ENCODE measurements at places on chromosomes 3 and 15.

DNA sequence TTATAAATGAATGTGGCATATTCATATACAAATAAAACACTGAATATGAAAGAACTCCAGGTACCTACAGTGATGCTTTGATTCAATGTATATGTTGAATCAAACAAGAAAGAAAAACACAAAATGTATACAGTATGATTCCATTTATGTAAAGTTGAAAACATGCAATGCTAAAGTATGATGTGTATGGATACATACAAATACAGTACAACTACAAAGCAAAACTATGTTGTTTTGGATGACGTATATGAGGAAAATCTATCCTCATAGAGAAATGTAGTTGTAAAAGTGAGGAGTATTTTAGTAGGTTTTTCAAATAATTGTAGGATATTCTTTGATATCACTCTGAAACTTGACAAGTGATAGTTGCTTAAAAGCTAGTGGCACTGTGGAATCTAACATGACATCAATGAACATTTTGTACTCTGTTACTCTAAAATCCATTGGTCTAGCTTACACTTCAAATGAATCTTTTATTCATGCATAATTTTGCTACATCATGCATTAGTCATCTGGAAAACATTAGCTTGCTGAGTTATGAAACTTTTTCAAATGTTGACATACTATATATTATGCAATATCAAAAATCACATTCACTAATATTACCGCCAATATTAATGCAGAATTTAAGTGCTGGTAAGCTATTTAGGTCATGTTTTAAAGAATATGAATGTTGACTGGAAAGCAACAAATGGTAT lies 278.1 kb upstream of the CHRNA7 start:
- DNase-seq = no peak

GRCh38 chr3:104738271-104738670 lies 628.4 kb upstream of the ALCAM start:
- DNase-seq = no peak

- no peak for DNase-seq
These were observed 29.4 kb downstream of the GAP43 start for GRCh38 chr3:115652738-115653137.

DNA sequence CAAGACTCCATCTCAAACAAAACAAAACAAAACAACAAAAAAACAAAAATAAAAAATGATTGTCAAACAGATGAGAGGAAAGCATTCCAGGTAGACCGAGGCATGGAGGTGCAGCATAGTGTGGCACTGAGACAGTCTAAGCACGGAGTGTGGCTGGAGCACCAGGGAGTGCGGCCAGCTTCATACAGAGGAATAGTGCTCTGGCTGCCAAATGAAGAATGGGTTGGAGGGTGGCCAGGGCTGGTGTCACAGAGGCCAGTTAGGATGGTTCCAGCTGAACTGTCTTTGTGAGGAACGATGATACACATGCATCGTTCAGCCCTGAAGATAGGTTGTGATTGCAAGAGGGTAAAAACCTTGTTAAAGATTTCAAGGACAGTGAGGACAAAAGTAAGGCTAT lies 28.3 kb downstream of the MITF start:
- DNase-seq = no peak

DNA sequence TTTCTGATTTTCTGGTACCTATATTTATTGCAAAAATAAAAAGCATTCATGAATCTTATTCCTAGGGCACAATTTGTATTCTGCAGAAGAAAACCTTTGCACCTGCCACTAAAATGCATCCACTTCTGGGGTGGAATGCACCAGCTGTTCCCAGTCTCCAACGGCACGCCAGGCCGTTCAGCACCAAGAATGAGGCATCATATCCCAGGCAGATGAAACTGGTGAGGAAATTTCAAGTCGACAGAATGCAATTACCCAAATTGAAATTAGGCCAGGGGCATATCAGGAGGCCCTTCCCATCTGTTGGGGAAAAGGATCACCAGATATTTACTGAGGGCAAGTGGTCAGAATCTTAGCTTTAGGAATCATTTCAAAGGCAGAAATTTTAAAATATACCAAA lies 13.6 kb upstream of the RBMS3 start:
- no peak for DNase-seq

DNA sequence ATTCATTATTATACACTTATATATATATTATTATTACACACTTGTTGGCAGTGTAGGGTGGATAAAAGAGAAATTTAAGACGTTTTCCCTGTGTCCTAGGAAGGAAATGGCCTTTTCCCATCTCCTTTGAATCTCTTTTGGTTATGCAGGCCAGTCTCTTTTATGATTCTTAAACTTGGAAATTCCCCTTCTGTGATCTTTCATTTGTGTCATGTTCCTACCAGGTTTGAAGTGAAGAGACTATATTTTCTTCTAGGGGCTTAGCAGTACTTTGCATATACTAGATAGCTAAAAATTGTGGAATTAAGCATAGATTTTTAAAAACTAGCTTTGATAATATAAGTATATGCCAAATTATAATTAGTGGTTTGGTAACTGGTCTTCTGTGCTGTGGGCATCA lies 58.5 kb downstream of the BBX start:
- no peak for DNase-seq

- DNase-seq = no peak
These were observed 11.1 kb downstream of the SIAH2 start for GRCh38 chr3:150751781-150752263.

DNA sequence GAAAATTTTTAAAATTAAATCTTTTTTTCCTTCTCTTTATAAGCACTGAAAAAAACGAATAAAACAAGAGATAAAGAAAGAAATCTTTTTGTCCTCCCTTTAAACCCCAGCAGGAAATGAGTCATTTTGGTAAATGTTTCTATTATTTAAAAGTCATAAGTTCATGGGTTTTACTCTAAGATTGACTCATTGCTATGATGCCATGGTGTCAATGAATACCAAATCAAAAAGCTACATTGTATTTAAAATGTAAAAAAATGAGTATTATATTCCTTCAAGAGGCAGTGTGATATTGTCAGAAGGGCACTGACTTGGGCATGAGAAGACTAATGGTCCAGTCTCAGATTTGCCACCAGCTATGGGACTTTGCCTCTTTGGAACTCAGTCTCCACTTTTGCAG lies 303.4 kb upstream of the DNAJC19 start:
- no peak for DNase-seq

DNA sequence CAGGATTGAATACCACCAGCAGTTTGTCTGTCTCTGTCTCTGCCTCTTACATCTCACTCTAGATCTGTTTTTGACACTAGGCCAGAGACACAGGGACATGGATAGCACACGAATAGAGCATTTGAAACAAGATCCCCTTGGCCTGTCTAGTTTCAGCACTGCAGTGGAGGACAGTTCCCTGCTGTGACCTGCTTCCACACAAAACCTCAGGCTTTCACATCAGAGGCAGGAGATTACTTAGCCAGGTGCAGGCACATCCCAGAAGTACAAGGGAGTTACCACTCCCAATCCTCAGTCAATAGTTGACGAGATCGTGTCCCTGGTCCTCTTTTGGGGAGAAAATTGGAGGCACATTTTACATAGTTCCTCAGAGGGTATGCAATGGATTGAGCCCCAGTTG lies 34.0 kb upstream of the CCK start:
- peak; percentile 10 for DNase-seq

- no peak for DNase-seq
These were observed 72.2 kb downstream of the TOP2B start for GRCh38 chr3:25592510-25592968.

- DNase-seq = no peak
These were observed 189.8 kb downstream of the PLCL2 start for GRCh38 chr3:17074559-17074958.

DNA sequence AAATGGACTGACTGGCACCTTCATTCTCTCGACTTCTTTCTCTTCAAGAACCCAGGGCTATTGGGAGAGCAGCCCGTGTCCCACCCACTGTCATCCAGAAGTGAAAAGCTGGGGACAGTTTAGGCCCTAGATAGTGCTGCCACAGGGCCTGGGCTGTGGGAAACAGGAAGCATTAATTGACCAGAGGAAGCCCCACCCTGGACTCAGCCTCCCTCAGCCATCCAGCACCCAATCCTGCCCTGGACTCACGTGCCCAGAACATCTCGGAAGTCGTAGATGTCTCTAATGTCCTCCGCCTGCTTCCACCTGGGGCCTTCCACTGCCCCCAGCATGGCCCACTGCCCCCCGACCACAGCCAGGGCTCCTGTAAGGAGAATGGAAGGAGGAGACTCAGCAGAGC lies 2.3 kb downstream of the CAMK1 start:
- no peak for DNase-seq

DNA sequence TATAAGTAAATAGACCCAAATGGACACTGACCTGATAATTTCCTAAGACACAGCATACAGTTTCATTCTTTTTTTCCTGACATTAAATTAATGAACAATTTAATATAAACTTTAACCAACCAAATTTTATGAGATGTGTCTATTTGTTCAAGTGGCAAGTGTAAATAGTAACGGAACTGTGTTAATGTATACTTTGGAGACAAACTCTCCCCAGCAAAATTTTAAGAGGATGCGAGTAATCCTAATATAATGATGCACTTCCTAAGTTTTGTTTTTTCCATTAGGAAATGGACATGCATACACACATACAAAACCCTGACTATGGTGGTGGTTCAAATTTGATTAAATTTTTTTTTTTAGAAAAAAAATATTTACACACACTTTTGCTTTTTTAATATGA lies 38.5 kb upstream of the MYH15 start:
- no peak for DNase-seq

GRCh38 chr3:169676925-169677537 lies 13.5 kb upstream of the MECOM start:
- DNase-seq = no peak

- DNase-seq = no peak
These were observed 55.2 kb upstream of the HEG1 start for GRCh38 chr3:125110876-125111480.

DNA sequence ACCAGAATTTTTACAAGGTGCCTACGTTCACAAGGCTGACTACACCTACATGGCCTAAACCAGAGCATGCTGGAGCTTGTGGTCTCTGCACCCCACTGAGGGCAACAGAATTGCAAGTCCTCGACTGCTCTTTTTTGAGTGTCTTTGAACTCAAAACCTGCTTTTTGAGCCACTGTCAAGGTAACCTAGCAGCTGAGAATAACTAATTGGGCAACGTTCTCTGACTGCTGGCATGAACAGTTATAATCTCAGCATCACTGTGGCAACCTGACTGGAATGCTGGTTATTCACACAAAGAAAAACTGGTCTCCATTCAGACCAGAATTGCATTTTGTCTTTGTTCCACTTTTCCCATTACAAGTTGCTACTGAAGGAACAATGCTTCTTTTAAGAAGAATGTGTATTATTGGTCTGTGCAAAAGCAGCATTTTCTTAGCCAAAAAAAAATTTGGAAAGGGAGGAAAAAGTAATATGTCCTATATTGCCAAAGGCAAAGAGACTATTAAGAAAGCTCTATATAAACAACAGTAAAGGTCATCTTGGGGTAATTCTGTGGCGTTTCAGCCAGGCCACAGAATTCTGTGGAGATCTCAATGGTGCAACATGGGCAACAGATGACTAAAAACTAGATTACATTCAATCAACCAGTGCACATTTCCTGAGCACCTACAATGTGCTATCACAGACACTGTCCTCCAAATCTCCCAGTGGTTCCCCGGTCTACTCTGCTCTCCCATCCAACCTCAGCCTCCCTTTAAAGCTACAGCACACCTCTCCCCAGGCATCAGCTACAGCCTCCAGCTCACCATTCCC lies 76.8 kb downstream of the TNIK start:
- no peak for DNase-seq

DNA sequence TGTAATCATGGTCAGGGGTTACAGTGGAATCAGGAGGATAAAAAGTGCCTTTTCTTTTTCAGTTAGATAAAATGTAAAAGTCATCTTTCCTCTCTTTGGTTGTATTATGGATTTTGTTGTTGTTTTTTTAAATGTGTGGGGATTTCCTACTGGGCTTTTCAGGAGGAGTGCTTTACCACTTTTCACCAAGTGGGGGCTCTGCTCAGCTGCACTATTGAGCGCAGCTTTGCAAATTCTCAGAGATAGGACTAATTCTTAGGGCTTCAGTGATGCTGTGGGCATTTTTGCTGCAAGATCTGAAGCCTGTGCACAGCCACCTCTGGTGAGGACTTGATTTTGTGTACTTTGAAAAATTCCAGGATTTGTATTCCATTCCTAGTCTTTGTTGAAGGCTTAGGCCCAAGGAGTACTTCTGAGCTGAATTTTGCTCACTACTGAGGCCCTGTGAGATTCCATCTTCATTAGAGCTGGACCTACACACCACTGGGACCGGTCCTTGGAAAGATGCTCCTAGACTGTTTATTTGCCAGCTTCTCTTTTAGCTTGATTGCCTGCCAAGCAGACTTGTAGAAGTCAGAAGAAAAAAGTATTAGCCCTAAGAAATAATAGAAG lies 7.5 kb downstream of the GNB5 start:
- DNase-seq = no peak

DNA sequence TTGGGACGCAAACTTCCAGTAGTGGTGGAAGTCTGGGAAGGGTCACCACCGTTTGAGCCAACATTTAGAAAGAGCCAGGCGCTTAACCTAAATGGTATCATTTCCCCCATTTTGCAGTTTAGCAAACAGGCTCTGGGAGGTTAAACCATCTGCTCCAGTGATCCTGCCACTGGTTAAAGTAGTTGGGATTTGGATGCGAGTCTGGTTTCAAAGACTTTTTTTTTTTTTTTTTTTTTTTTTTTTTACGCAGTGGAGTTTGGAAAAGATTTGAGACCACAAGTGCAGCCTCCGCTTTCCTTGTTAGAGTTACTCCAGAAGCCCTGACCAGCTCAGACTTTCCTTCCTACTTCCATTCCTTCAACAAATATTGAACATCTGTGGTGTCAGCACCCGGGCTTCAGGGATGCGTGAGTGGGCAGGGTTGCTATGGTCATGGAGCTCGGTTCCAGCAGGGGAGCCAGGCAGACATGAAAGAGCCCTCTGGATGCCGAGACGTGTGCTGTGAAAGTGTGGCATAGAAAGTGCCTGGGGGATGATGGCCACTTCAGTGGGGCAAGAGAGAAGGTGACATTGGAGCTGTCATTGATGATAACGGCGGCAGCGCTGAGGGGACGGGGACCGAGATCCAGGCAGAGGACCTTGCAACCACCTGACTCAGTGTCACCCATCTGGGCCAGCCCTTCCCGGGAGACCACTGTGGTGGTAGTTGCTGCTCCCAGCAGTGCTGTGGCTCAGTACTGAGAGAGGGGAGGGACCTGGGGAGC lies 1.1 kb upstream of the RNU6-1 start:
- DNase-seq = no peak

- no peak for DNase-seq
These were observed 10.9 kb downstream of the PAQR9 start for GRCh38 chr3:142952272-142953193.

DNA sequence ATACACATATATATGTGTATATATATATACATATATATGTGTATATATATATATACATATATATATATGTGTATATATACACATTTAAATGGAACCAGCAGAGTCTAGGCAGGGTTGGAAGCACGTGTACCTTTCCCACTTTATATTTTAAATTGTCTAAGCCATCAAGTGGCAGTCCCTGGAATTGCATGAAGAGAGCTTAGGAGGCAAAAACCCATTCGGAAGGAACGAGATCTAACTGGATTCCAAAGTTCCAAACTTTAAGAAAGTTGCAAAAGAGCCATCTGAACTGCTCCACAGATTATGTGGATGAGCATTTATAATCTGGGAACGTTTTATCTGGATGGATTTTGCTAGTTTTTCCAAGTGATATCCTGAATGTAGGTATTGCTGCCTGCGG lies 186.5 kb downstream of the FOXP1 start:
- DNase-seq = no peak

Data from stimulated activated CD4-positive, alpha-beta T cell treated with anti-CD3 and anti-CD28 coated beads, Interleukin-15, amount 100 ng/mL, for 48 hours (primary cell).